ENCODE measurements at places on chromosomes 16 and 17.

DNA sequence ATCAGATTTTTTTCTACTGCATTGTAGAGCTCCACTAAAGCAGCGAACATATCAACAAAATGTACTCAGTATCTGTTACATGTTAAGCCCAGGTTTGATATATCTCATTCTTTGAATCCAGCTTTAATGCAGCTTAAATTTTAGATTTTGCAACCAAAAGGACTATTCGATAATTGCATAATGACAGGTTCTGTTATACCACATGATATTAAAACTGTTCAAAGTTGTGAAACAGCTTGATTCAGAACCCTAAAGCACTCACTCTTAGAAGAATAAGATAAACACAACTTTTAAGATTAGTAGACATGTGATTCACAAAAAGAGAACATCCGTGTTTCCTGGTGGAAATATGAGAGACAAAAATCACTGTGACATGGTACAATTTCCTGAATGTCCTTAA lies 427.9 kb downstream of the CDH11 start:
- no peak for DNase-seq

DNA sequence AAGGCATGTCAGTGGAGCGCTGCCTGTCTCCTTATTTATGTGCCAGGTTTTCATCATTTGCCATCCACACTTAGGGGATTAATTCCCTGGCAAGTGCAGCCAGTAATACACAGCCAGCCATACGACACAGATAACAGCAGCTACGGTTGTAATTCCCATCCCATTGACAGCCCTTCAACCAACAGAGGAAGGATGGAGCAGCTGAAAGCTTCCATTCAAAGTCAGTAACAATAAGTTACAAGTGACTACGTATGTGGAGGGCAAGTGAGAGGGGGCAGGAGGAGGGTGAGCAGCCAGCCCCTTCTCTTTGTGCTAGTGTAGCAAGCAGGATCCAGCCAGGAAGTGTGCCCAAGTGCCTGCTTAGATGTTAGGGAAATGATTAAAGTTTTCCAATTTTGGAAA lies 53.8 kb upstream of the LYRM9 start:
- DNase-seq = no peak

- DNase-seq = peak; percentile 9
Measured at GRCh38 chr16:53664724-53665345, 38.8 kb downstream of the RPGRIP1L start.

- peak; percentile 27 for DNase-seq
Measured at GRCh38 chr17:1060991-1061390, 64.1 kb downstream of the TIMM22 start.

DNA sequence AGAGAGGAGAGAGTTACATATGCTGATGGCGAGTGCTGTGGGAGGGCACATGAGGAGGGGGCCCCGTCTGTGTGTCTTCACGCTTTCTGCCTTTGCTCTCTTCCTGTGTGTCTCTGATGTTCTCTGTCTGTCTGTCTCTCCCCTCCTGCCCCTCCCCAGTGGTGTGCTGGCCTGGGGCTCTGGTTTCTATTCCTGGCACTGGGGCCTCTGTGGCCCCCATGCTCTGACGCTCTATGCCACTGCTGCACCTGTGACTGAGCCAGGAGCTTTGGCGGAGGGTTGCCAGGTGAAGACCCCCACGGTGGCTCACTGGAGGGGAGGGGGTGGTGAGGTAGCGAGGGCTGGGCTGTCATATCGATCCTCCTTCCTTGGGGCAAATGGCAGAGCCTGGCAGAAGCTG lies 24.6 kb upstream of the BRD7 start:
- DNase-seq = no peak

- DNase-seq = no peak
Measured at GRCh38 chr16:75584108-75584507, 17.9 kb downstream of the GABARAPL2 start.

DNA sequence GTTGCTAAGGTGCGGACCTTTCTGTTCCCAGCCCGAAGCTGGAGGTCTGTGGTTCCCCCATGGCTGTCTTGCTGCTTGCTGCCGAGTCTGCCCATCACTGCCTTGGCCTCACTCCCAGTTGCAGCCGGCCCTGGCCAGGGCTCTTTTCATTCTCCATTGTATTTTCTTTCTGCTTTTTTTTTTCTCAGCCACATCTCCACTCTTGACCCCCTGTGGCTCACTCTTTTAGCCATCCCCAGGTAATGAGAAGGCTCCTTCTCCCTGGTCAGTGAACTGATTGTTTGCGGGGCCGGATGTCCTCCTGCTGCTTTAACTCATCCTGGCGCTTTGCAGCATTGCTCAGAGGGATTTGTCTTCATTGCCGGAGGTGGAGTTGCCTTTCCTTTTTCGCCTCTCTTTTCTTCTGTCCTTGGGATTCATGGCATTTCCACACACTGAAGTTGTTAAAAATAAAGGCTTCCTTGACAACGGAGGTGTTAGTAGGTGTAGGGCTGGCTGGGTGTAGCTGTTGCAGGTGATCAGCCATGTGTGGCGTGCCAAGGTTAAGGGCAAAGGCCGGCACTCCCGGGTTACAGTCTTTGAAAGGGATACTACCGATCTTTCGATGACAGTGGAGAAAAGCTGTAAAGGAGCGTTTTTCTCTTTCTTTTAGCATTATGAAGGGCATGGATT lies 34.1 kb downstream of the MAP2K6 start:
- DNase-seq = no peak

- DNase-seq = no peak
Measured at GRCh38 chr17:50728881-50729765, 9.7 kb downstream of the LUC7L3 start.

DNA sequence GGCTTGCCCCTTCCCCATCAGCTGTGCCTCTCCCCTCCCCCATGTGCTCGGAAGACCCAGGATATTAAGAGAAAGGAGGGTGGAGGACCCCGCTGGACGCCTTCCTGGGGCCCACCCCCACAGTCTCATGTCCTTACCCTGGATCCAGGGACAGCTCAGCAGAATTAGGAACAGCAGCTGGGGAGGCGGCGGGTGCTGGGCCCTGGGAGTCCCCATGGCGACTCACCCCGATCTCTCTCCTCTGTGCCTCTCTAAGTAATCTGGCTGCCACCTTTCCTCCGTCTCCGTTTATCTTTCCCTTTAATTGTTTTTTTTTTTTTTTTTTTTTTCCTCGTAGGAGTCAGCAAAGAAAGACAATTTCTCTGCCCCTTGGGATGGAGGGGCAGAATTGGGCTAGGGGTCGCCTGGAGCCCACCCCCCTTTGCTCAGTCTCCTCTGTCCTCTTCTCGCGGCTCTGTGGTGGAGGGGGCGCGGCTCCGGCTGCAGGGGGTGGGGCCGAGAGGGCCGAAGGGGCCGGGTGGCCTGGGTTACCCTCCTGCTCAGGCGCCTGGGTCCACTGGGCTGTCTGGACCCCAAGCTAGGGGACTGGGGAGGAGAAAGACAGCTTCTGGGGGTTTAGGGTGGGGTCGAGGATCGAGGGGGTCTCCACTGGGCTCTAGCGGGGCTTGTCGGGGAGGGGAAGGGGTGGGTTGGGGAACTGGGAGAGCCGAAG lies 390 bp downstream of the SEZ6L2 start:
- no peak for DNase-seq

DNA sequence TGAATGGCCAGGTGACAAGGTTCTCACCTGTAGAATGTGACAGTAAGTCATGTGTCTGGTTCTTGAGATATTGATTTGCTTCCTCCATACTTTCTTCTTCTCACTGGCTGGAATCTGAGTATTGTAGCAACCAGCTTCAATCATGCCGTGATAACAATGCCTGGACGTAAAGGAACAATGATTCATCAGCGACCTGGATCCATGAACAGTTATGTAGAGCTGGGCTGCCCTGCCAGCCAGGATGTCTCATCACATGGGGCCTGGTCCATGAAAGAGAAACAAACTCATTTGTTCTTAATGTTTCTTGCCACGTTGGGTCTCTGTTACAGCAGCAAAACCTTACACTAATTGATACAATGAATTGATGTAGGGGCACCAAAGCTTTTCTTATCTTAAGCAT lies 627.2 kb downstream of the TOX3 start:
- no peak for DNase-seq

- no peak for DNase-seq
Measured at GRCh38 chr17:4718276-4718675, 7.8 kb downstream of the ARRB2 start.

DNA sequence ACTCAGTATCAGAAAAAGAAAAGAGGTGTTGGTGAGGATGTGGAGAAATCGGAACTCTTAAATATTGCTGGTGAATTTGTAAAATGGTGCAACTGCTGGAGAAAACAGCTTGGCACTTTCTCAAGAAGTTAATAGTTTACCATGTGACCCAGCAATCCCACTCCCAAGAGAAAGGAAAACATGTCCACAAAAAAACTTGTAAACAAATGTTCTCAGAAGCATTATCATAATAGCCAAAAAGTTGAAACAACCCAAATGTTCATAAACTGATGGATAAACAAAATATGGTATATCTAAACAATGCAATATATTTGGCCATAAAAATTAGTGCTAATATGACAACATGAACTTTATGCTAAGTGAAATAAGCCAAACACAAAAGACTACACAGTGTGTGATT lies 2.6 kb upstream of the MAPK7 start:
- DNase-seq = no peak

- DNase-seq = no peak
Measured at GRCh38 chr17:69773081-69773480, 301.9 kb upstream of the KCNJ16 start.

DNA sequence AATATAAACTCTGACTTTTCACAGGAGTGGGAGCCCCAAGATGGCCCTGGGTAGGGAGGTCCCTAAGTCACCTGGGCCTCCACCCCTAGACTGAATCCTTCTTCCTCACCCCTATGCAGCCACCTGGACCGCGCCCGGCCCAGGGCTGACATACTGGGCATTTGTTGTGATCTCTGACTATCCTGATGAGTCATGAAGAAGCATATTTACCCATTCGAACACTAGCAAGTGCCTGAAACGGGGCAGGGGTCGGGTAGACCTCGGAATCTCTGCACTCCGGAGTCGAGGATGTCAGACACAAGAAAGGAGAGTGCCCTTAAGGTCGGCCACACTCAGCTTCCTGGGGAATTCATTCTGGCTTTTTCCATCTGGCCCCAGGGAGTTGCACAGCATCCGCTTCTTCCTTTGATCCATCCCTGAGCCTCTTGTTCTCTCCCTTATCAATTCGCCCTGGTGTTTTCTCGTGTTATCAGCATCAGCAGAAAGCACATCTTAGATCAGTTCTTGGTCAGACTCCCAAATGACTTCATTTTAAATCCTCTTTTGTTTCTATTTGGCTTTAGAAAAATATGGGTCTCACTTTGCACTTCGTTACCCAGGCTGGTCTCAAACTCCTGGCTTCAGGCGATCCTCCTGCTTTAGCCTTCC lies 10.4 kb downstream of the METTL22 start:
- DNase-seq = no peak

DNA sequence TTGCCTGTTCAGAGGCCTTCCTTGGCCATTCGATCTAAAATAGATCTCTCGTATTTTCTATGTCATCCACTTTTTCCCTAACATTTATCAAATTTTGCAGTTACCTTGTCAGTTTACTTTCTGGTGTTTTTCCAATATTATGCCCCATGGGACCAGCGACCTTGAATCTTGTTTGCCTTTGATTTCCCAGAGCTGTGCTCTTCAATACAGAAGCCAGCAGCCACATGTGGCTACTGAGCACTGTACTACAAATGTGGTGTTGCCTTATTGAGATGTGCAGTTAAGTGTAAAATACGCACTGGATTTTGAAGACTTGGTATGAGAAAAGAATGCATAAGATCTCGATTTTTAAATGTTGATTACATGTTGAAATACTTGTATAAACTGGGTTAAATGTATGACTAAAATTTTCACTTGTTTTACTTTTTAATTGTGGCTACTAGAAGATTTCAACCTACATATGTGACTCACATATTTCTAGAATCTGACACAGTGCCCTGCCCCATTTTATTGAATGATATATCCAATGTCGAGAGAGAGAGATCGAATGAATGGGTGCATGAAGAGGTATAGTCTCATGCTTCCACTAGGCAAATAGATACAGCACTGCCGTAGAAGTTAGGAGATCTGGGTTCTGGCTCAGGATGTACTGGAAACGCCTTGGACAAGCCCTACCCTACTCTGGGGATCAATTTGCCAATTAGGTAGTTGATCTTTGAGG lies 824 bp upstream of the PSME3 start:
- DNase-seq = no peak
